Parietal lobe (tissue), 2 donors: ENCODE measurements at places on chromosomes 12 and 14. TPM values are rescaled to one million over a fixed set of nuclear protein-coding genes. Genes with fewer than 3 reads are reported as not detected.

CCDC184 gene
- 15.7 TPM for total RNA-seq

TNFAIP2 gene
- 9.4 TPM for total RNA-seq

KCNK10 gene
- total RNA-seq = 18.2 TPM

NDRG2 gene
- 105 TPM for total RNA-seq

CLEC6A gene
- total RNA-seq = not detected

SLC7A7 gene
- 2.8 TPM for total RNA-seq

RNASE1 gene
- 7.8 TPM for total RNA-seq

STXBP6 gene
- total RNA-seq = 13.8 TPM

CNTN1 gene
- 297 TPM for total RNA-seq

SLCO1A2 gene
- total RNA-seq = 7.5 TPM
